ENCODE measurements at places on chromosomes 5 and 9.

DNA sequence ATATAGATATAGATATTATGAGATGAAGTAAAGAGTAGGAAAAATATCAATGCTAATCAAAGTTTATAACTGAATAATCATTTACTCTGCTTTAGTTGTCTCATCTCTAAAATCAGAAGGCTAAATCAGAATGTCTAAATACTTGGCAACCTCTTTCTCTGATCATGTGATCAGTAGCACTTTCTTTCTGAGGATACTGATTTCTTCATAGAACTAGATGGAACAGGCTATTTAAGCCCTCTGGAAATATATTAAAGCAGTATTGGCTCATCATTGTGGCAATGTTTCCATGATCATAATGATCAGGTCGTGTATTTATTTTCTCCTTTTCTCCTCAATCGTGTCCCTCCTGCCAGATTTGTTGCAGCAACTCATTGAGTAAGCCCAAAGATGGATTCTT is 109.7 kb downstream of the KCNN2 start:
- no peak for DNase-seq

- no peak for DNase-seq
Measured at GRCh38 chr5:144318011-144318410, 147.3 kb downstream of the KCTD16 start.

DNA sequence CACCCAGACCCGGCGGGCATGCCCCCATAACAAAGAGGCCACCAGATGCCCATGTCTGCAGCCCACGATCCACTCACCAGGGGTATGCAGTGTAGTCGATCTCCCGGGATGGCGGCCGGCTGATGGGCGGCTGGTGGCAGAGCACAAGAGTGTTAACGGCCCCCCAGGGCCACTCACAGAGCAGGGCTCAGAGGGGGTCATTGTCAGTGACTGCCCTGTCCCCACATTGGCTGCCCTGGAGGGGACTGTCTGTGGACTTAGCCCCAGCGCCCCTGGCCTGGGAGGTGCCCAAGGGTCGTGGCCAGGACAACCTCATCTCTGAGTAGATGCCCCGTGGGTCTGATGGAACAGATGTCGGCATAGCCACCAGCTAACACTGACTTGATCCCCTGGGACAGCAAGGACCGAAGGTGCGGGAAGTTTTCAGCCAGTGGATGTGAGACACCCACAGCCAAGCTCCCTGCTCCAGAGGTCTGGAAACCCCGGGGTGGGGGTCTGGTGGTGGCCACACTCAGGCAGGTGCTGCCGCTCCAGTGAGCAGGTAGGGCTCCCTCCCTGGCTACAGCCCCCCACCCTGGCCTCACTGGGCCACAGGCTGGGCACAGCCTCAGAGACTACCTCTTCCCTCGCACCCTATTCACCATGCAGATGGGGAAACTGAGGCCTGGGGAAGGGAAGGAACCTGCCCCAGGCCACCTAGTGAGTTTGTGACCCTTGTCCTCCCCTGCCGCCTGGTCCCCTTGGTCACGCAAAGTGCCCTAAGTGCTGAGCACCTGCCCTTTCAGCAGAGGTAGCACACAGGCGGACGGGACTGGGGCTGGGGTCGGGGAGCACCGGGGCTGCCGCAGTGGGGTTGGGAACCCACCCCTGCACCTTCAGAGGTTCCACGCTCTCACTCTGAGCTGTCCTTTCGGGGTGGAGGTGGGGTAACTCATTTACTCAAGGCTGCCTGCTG is 38.1 kb upstream of the SARDH start:
- DNase-seq: no peak

DNA sequence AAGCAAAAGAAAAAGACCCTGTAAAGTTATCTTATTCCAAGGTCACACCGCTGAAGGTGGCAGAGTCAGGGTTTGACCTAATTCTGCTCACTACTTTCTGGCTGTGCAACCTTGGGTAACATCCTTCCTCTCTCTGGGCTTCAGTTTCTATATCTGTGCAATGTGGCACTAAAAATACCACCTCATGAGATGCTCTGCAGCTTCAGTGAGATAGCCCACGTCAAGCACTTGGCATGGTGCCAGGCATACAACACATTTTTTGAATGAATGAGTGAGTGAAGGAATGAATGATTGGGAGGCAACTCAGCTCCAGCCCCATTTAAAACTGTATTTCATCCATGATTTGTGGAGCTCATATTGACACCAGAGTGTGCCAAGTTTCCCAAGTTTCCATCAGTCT is 62.3 kb downstream of the FOXI1 start:
- DNase-seq: no peak

DNA sequence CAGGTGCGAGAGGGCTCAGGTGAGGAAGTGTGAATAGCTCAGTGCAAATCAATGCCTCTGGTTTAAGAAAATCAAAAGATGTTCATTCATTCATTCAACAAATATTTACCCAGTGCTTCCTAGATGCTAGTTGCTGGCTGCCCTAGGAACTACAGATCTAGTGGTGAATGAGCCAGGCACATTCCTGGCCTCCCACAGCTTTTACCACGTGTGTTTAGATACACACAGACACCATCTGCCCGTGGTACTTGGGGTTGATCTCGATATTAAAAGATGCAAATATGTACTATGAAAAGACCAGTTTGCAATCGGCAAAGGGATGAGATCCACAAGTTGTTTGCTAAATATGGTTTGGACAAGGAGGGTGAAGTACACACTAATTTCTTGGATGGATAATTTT is 78.2 kb downstream of the GTF3C4 start:
- no peak for DNase-seq

GRCh38 chr5:168800701-168801100 is 221.5 kb upstream of the PANK3 start:
- DNase-seq: no peak

- peak; percentile 44 for DNase-seq
Measured at GRCh38 chr5:98768160-98768959, 5.1 kb upstream of the RGMB start.

DNA sequence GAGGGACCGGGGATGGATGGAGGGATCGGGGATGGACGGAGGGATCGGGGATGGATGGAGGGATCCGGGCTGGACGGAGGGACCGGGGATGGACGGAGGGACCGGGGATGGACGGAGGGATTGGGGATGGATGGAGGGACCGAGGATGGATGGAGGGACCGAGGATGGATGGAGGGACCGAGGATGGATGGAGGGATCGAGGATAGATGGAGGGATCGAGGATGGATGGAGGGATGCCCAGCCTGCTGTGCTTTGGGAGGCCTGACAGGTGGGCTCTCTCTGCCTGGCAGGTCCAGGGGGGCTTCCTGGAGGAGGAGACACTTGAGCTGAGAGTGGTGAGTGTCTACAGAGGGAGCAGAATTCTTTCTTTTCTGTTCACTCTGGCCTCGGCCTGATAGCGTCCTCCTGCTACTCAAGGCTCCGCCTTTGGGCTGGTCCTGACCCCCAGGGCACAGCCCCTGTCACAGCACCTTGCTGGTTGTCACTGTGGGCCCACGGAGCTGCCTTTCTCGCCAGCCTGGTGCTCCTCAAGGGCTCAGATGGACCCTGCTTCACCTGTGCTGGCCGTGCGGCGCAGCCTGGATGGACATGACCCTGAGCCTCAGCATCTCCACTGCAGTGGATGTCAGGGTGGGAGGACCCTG is 42.2 kb upstream of the RNF130 start:
- no peak for DNase-seq

DNA sequence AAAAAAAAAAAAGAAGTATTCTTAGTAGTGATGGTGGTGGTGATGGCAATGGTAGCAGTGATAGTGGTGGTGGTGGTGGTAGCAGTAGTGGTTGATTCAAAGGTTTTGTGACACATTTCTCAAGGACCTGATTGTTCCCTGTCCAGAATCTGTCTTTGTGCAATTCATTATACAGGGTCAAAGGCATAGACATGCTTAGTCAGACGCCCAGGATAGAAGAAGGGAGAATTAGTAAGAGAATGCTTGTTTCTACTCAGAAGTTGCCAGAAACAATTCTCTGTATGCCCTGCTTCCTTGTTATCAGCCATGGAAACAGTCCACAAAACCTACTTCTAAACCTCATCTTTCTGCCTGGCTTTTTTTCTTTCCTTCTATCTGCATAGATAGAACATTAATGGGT is 89.4 kb downstream of the SLC44A1 start:
- no peak for DNase-seq

- DNase-seq: no peak
Measured at GRCh38 chr9:126612813-126613641, 701 bp upstream of the LMX1B start.

DNA sequence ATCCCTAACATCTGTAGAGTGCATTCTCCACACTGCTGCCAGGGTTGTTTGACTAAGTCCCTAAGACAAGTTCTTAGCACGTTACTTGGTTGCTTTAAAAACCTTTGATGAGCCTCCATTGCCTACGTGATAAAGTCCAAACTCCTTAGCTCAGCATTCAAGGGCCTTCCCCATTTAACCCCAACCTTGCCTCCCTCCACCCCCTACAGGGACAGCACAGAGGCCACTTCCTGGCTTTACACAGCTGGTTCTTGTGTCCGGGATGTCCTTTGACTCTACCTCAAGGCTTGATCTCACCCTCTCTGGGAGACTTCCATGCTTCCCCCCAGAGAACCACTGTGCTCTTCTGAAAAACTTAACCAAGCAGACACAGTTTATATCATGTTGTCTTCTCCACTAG is 29.4 kb downstream of the FAM240B start:
- no peak for DNase-seq

DNA sequence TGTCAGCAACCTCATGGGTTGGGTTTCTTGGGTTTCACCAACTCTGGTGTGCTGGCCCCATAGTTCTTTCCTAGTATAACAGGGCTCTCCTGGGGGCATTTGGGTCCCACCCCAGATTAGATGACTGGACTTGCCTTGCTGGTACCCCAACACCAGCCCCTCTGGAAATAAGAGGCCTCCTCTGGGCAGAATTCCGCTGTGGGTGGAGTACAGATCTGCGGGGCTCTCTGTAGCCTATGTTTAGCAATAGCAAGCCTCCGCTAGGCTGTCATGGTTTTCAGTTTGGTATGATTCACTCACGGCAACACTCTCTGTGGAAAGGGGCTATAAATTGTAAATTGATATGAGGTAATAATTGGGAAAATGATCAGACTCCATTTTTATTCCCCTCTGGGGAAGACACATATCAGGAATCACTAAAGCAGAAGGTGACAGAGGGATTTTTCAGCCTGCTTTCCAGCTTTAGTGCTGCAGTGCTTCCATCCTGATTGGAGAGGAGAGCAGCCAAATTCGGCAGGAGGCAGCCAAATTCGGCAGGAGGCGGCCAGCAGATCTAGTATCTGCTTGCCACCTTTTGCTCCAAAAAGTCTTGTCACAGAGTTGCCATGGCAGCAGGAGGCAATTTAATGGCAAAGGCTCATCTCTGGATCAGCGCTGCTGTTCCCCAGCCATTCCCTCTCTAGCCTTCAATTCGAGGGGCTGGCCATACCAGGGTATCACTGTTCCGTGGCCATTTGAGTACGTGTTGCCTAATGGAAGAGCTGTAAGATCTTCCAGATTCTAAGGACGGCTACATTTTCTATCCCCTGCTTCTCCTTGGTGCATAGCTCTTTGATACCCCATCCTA is 84.6 kb downstream of the SLC44A1 start:
- no peak for DNase-seq

DNA sequence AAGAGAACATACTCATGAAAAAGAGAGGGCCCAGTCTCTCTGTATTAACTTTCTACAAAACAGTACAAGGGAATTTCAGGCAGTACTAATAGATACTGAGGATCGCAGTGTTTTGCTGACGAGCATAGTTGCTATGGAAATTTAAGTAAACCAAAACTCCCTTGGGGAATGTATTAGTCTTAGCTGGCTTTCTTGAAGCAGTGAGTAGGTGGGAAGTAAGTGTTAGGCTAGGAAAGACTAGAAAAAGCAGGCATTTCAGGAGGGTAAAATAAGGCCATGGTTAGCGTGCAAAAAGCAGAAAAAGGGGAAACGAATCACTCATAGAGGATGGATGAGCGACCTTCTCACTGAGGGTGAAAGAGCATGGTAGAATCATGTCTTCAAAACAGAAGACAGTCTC is 84.3 kb upstream of the ACTBL2 start:
- no peak for DNase-seq

- DNase-seq: no peak
Measured at GRCh38 chr9:70080481-70081119, 37.0 kb downstream of the MAMDC2 start.

All from NCI-H187 treated with DMSO at 0.1 percent for 48 hours (cell line).